NCI-H226 (cell line): ENCODE measurements at places on chromosomes 3 and 15.

GRCh38 chr3:119902061-119902460 is 120.2 kb downstream of the NR1I2 start:
- no peak for DNase-seq

DNA sequence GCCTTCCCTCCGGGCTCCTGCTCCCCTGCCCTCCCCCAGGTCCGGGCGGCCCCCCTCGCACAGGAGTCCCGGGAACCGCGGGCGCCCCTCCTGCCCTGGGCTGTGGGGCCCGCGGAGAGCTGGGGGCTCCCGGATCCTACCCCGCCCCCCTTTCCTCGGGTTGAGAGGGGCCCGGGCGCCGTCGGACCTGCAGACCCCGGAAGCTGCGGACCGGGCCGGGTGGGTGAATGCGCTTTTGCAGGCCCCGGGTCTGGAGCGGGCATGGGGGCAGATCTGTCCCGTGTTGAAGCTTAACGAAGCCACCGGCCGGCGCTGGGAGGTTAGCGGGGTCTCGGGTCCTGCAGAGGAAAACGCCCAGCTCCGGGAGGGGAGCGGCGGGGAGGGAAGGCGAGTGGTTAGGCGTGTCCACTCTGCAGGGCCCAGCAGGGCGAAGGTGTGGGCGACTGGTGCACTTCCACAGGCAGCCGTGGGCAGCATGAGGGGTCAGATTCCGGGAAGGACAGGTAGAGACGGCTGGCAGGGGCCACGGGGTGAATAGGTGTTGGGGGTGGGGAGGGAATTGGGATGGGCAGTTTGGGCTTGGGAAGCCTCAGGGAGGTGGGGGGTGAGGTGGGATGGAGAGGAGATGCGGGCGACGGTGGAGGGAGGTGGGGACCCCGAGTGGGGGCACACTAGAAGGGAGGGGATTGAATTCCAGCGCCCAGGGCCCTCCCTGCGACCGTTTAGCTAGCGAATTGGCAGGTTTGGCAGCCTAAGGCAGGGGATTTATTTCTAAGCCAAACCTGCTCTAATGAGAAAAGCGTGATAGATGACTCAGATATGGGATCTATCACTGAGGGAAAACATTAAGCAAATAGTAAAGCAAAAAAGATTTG is 635 bp downstream of the CD276 start:
- no peak for DNase-seq

DNA sequence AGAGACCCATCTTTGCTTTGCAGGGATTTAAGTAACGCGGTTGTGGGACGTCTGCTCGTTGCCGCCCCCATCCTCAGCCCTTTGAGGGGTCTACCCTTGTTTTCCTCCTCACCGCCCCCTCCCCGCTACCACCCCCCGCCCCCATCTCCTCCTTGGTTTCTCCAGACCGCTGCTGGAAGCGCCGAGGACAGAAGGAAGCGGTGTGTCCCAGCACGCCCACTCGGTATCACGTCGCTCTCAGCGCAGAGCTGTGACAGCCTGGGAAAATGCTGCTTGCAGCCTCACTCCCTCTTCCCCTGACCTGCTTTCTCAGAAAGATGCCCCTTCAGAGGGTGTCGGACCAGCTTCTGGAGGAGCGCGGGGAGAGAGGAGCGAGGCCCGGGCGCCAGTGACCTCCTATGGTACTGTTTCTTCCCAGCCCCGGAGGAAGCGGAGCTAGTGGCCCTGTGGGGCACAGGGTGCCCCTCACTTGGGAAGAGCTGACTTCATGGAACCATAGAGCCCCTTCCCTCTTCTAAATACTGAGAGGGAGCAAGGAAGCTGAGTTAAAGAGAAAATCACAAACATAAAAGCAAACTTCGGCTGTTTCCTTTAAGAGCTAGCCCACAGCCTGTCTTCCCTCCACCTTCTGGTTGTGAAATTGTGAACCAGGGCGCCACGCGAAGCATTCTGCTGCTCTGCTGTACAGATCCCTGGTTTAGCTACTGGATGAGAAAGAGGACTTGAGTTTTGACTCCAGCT is 698 bp downstream of the IL1RAP start:
- DNase-seq, result peak; percentile 45

DNA sequence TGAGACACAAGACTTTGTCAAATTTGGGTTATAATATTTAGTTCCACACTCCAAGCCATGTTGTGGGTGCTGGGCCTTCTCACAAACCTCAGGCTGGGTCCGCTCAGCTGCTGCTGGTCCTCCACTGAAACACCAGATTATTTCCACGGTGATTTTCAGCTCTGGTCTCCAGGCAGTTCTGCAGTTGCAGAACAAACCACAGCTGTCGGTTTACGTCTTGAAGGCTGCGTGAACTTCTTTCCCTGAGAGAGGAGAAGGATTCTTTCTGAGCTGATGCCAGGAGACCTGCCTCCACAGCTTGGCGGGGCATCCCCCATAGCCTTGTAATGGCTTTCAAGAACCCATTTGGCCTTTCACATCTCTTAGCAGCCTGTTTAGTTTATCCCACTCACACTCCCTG is 16.2 kb downstream of the GALNT15 start:
- DNase-seq, result no peak

GRCh38 chr3:52774901-52775864 is 2.2 kb upstream of the ITIH1 start:
- DNase-seq, result no peak

GRCh38 chr3:189838291-189838690 is 207.1 kb downstream of the TP63 start:
- no peak for DNase-seq

DNA sequence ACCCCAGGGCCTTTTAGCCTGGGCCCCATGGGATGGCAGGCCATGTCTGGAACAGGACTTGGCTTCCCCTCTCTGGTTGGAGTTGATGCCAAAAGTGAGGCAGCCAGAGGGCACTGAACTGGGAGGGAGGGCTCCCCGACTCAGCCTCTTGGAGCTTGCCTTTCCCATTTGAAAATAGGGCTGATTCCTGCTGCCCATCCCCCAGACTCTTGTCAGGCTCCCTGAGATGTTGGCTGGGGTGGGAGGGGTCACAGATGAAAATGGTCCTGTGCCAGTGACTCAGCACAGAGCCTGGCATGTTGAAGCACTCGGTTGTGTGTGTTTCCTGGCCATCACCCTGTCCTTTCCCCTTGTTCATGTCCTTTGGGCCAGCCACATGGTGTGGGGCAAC is 6.6 kb downstream of the PPCDC start:
- DNase-seq, result no peak

- DNase-seq, result no peak
Observed at GRCh38 chr3:115512565-115513415, 110.5 kb upstream of the GAP43 start.

DNA sequence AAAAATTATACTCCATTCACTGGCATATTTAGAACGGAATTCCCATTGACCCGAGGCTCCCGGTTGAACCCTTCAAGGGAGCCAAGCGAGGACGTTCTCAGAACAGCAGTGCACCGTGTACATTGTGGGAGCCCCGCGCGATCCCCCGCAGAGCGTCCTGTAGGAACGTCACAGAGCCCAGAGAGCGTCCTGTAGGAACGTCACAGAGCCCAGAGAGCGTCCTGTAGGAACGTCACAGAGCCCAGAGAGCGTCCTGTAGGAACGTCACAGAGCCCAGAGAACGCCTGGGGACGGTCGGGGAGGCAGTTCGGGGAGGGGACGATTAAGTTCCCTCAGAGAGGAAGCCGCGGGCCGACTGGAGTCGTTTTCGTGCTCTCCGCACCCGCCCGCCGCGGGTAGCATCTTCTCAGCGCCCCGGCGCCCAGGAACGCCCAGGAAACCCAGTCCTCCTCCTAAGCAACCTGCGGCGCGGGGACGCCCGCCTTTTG is 506 bp upstream of the ATP1B3 start:
- peak; percentile 25 for DNase-seq

- peak; percentile 70 for DNase-seq
Observed at GRCh38 chr3:148146947-148147826, 550.5 kb upstream of the AGTR1 start.

DNA sequence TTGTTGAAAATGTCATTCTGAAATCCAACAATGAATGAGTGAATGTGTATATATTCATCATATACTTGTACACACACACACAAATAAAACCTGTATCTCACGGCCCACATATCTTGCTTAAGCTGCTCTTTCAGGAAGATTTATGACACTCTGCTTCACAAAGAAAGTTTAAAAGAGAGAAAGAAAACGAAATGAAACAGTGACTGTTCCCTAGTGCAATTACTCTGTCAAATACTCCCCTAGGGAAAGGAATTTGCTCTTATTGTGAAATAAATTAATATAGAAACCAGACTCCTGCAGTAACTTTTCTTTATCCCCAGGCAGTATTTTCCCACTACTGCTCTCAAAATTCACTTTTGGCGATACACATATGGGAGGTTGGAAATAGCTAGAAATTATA is 329.1 kb downstream of the VPS13C start:
- DNase-seq, result no peak

- DNase-seq, result no peak
Observed at GRCh38 chr3:183341545-183342288, 86.7 kb downstream of the MCF2L2 start.
